GM12865 (cell line): ENCODE measurements at places on chromosomes 1 and 21.

GRCh38 chr1:168304865-168305264 is 24.2 kb downstream of the TBX19 start:
- no peak for DNase-seq

- no peak for DNase-seq
Observed at GRCh38 chr21:46195595-46196195, 11.4 kb upstream of the SPATC1L start.

DNA sequence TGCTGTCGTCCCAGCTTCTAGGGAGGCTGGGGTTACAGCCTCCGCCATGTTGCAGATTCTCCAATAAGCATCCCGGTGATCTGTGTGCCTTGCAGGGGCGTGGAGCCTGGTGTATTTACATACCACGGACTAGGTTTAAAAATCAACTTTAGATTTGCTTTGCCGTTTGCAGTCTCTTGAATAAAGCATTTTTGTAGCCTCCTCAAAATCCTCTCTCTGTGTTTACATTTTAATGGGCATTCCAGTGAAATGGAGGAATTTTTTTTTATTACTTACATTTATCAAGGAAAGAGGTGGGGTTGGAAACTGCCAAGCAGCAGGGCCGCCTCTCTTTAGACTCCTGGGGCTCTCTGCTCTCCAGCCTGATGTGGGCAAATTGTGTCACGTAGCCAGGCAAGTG is 437.5 kb upstream of the VAMP3 start:
- DNase-seq = no peak

DNA sequence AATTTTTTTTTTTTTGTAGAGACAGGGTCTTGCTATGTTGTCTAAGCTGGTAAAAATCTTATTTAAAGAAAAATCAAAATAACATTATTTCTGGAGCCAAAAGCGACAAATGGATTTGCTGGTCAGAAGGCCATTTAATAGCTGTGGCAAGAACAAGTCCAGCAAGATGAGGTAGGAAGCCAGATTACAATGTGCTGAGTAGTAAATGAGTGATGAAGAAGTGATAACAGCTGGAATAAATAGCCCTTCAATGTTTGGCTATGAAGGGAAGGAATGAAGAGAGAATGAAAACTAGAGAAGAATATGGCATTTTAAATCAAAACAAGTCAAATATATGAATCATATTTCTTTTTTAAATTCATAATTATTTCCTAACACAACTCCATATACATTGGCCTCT is 34.5 kb downstream of the SYDE2 start:
- DNase-seq = no peak

DNA sequence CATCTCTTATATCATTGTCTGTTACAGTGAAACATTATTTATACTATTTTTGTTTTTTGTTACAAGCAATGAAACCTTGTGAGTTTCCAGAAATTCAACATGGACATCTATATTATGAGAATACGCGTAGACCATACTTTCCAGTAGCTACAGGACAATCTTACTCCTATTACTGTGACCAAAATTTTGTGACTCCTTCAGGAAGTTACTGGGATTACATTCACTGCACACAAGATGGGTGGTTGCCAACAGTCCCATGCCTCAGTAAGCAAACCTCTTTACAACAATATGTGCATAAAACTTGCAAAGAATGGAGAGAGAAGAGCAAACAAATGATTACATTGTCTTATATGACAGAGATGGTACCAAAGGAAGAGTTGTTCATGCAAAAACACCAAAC is 22.4 kb downstream of the CFHR4 start:
- DNase-seq = no peak

DNA sequence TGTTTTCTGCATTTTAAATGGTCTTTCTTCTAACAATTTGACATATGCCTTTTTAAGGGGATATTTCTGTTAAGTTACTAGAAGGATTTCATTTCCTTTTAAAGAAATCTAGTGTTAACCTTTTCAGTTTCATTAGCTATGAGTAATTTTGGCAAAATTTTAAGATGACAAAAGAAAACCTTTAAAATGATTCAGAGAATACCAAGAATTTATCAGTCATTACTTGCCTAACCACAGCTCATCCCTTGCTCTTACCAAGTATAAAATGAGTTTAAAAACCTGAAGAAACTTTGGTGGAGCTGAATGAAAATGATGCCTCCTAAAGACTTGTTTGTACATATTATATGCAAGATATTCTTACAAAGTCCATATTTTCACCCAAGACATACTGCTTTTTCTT is 101.7 kb downstream of the NEK7 start:
- peak; percentile 54 for DNase-seq

DNA sequence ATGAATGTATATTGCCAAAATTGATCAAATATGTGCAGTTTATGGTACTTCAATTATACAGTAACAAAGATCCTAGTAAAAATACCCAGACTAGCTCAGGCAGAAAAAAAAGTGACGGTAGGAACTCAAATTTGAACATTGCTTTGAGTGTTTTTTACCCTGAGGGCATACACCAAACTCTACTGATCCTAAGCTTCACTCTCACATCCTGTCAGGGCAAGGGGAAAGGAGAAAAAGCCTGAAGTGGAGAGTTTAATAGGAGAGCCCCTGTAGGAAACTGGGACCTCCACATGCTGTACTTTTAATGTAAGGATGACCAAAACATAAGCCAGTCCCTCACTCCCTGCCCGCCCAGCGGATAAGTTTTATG is 59.8 kb upstream of the GNG12 start:
- DNase-seq = no peak

- DNase-seq = no peak
Observed at GRCh38 chr1:160789051-160789701, 6.8 kb upstream of the LY9 start.

DNA sequence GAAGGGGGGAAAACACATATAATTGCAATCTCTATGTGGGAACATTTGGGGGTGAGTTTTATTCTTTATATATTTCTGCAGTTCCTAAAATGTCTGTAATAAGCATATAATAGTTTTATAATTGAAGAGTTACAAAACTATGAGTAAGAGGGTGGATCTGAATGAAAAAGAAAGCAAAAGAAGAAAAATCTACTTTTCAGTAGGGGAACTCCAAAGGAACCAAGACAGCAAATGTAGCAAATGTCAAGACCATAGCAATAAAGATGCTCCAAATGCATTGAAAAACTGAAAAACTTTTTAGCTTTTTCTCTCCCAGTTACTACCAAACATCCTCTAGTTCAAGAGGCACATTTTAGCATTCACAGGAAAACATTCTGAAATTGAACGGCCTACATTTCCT is 434.8 kb downstream of the LMO4 start:
- no peak for DNase-seq

GRCh38 chr1:187474336-187474735 is 645.6 kb downstream of the PLA2G4A start:
- no peak for DNase-seq

DNA sequence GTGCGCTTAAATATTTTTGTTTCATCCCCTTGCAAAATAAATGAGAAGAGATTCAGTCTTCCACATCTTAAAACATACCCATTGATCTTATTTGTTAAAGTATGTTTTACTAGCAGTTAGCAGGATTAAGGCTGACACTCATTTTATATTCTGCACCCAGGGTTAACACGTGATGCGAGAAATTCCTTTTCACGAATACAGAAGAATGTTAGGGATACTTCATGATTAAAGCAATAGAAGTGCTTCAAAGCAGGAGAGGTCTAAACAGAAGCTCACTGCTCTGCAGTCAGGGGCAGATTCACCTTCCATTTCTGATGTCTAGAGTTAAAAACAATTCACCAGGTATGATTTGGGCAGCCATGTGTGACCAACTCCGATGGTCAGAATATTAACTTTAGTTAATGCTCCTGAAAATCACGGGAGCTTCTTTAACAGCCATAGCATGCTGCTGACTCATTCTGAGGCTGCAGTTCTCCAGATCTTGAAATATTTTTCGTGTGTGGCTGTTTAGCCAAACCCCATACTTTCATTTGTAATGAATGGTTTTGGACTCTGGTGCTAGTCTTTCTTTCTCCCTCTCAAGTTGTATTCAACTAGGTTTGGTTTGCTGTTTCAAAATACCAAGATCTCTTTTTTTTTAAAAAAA is 19.7 kb downstream of the BCAR3 start:
- DNase-seq = peak; percentile 13

GRCh38 chr1:242886137-242886536 is 361.6 kb upstream of the PLD5 start:
- DNase-seq = no peak

DNA sequence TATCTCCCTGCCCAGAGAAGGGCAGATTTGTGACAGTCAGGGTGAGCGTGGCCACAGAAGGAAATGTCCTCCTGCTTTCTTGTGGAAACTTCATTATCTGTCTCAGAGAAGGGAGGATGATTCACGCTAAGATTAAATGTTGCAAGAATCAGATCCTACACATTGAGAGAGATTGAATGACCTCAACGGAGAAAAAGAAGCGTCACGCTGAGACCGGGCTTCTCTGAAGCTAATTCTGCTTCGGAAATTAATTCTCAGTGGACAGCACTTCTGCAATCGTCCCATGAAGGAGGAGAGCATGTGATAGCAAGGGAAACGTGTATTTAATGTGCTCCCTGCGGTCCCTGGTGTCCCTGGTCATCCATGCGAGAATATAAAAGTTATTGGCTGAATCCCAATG is 19.8 kb upstream of the C1orf21 start:
- DNase-seq = no peak

DNA sequence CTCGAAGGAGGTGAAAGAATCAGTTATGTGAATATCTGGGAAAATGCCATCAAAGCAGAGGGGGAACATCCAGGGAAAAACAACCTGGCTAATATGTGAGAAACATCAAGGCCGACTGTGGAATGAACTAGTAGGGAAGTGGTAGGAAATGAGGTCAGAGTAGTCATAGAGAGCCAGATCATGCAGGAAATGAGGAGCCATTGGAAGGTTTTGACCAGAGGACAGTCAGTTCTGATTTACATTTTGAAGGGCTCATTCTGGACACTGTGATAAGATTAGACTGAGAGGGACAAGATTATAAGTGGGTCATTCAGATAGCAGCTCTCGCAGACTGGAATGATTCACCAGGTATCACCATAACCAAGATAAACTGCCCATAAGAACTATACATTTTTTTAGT is 63.7 kb downstream of the SYT14 start:
- no peak for DNase-seq

GRCh38 chr21:35952651-35953340 is 107.5 kb downstream of the SETD4 start:
- DNase-seq = no peak

- peak; percentile 62 for DNase-seq
Observed at GRCh38 chr1:36089393-36090121, 865 bp downstream of the ADPRS start.

GRCh38 chr1:29453502-29454240 is 217.3 kb downstream of the PTPRU start:
- DNase-seq = peak; percentile 50

- no peak for DNase-seq
Observed at GRCh38 chr1:175182201-175182746, 10.3 kb downstream of the KIAA0040 start.

DNA sequence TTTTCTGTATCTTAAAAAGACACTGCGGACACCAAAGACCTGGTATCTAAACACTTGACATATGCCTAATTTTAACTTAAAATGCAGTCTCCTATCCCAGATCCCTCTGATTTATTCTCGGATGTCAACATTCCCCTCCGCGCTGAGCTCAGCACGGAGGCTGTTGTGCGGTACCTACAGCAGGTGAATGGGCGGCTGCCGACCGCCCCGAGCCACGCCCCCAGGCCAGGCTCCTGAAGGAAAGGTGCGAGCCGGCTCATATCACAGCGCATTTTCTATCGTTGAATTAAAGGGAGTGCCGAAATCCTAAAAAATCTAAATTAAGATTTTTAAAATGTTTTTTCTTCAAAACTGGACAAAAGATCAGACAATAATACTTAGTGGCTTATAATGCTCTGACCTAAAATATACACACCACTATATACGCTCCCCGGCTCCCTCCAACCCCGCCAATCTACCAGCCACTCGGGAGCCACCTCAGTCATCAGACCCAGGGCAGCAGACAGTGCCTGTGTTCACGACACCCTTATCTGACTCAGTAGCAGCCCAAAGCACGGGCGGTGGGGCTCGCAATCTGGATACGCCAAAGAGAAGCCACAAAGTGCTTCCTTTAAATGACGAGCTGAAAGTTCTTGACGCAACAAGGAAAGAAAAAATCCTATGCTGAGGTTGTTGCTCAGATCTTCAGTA is 4.1 kb downstream of the WRAP73 start:
- DNase-seq = no peak

GRCh38 chr21:21148514-21148913 is 150.3 kb downstream of the NCAM2 start:
- DNase-seq = no peak

- no peak for DNase-seq
Observed at GRCh38 chr1:107550358-107550757, 409.5 kb downstream of the NTNG1 start.

GRCh38 chr1:44024903-44025525 is 6.2 kb downstream of the SLC6A9 start:
- no peak for DNase-seq

DNA sequence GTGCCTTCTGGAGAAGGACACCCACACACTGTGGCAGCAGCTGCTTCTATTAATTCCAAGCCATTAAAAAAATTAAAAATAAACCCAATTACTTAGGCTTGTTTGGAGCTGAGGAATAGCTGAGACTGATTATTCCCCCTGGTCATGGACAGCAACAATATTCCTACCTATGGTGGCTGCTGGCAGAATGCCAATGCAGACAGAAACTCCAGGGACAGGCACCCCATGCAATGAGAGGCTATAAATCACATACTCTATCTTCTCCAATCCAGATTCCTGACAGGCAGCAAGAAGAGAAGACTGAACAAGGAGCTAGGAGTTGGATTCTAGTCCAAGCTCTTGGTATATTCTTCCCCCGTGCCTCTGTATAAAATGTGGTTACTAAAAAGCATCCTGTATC is 275.4 kb upstream of the BEND5 start:
- no peak for DNase-seq
